Epithelial cell of umbilical artery (primary cell): ENCODE measurements at places on chromosomes 16 and 17. TPM values are rescaled to one million over a fixed set of nuclear protein-coding genes. Genes with fewer than 3 reads are reported as not detected.

Gene C1QTNF8
- not detected in 2 replicates for total RNA-seq

Gene C17orf113
- total RNA-seq = 0.15 and 0.32 TPM in 2 replicates

Gene CDR2L
- total RNA-seq = 13.4 and 18.8 TPM in 2 replicates

Gene SMIM36
- not detected in 2 replicates for total RNA-seq

Gene FOXN1
- not detected in 2 replicates for total RNA-seq

Gene KRTAP4-4
- total RNA-seq = not detected in 2 replicates

Gene CMTM2
- total RNA-seq = not detected in 2 replicates

Gene SLC52A1
- under 0.01 TPM in 1 of 2 replicates, not detected in the other for total RNA-seq

Gene NSF
- 38.0 and 45.0 TPM in 2 replicates for total RNA-seq

Gene SKAP1
- total RNA-seq = 0.46 and 0.65 TPM in 2 replicates

Gene TBC1D3K
- total RNA-seq = not detected in 2 replicates

Gene PIPOX
- 2.6 and 3.5 TPM in 2 replicates for total RNA-seq

Gene KRT20
- not detected in 2 replicates for total RNA-seq

Gene PRSS53
- 0.32 and 1.2 TPM in 2 replicates for total RNA-seq

Gene RNF151
- total RNA-seq = not detected in 2 replicates
